ENCODE measurements at places on chromosomes 11 and 22.

DNA sequence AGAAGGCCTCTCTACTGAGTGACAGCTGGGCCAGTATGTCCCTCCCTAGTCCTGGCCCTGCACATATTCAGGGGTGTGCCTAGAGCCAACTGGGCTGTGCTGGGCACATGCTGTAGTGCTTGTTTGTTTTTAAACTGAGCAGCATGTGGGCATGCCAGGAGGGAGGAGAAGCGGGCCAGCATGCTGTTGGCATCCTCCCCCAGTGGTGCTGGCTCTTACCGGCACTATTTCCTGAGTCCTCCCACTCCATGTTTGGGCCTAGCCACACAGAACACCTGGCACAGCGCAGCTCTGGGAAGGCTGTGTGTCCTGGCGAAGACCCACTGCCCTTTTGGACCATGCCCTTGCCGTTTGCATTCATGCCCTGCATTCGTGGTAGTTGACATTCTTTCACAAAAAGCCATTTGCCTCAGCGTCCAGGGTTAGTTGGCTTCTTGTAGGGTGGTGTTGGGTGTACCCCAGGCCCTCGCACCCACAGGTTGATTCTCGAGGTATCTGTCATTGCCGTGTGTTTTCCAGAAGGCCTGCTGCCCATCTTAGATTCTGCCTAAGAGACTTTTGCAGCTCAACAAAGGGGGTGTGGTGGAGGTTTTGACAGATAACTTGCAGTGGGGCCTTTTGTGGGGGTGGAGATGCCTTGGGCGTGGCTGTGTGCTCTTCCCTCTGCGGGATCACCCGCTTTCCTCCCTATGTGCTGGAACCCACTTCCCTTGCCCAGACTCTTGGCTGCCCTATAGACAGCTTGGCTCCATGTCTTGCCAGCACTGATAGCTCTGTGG, 13.6 kb downstream of the DGCR8 start:
- no peak for DNase-seq

DNA sequence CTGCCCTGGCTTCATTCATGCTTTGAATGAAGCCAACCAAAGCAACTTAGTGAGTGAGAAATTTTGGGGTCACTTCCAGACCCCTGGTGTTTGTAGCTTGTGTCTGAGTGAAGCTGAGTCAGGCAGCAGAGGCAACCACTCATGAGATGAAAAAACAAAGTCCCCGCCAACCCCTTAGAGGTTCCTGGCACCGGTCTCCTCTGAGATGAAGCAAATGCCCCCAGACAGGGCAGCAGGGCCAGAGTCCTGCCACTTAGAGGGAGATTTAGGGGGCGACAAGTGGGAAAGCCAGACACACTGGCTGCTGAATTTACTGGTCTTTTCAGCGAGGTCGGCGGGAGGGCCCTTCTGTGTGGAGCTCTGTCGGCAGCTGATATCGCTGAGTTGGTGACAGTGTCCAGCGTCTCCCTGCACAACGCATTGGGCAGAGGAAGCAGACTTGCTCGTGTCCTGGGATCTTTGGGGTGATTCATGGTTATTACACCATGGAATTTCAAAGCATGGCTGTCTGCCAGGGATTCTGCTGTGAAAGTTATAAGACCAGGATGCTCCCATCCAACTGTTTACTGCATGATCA, 482.6 kb downstream of the MIAT start:
- no peak for DNase-seq

DNA sequence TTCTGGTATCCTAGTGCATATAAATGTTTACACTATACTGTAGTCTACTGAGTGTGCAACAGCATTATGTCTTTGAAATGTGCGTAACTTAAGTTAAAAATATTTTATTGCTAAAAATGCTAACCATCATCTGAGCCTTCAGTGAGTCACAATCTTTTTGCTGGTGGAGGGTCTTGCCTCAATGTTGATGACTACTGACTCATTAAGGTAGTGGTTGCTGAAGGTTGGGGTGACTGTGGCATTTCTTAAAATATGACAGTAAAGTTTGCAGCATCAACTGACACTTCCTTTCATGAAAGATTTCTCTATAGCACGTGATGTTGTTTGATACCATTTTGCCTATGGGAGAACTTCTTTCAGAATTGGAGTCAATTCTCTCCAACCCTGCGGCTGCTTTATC, 8.5 kb upstream of the CREBZF start:
- no peak for DNase-seq

- DNase-seq = no peak
These were observed 64.5 kb downstream of the MPPED1 start for GRCh38 chr22:43476341-43476740.

GRCh38 chr22:37659897-37660708, 1.6 kb downstream of the PDXP start:
- DNase-seq = no peak

GRCh38 chr11:114909866-114910265, 231.5 kb downstream of the NXPE2 start:
- no peak for DNase-seq

- no peak for DNase-seq
These were observed 29.5 kb upstream of the HIPK3 start for GRCh38 chr11:33227578-33228261.

- no peak for DNase-seq
These were observed 812.6 kb downstream of the OPCML start for GRCh38 chr11:132719684-132720083.

GRCh38 chr22:25153961-25154666, 45.5 kb upstream of the CRYBB3 start:
- DNase-seq = no peak

DNA sequence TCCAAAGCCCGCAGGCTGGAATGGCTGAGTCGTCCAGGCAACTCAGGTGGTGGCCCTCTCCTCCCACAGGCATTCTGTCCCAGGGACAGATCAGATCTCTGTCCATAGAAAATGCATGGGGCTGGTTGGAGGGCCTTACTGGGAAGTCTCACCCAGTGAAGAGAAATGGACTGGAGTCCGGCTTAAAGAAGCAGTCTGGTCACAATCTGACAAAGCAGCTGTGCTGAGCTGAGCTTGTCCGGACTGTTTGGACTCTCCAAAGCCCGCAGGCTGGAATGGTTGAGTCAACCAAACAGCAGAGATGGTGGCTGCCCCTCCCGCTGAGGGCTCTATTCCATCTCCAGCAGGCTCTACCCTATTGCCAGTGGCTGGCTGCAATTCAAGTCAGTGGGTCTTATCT, 14.4 kb upstream of the DEPDC7 start:
- no peak for DNase-seq

- DNase-seq = no peak
These were observed 2268.7 kb downstream of the LRRC4C start for GRCh38 chr11:39190751-39191150.

- no peak for DNase-seq
These were observed 224.0 kb upstream of the ISX start for GRCh38 chr22:34841911-34842310.

GRCh38 chr22:21714786-21715185, 20.8 kb downstream of the YPEL1 start:
- DNase-seq = no peak

GRCh38 chr11:123209591-123209990, 14.5 kb upstream of the CLMP start:
- DNase-seq = no peak

DNA sequence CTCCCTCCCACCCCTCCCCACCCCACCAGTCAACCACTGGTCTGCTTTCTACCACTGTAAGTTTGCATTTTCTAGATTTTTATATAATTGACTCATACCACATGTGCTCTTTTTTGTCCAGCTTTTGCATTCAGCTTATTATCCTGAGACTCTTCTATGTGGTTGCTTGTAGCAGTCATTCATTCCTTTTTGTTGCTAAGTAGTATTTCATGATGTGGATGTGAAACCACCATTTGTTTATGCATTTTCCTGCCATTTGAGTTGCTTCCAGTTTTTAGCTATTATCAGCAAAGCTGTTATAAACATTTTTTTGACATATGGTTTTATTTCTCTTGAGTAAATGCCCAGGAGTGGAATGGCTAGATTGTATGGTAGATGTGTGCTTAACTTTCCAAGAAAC, 77.0 kb upstream of the FGF3 start:
- no peak for DNase-seq

- DNase-seq = no peak
These were observed 30.3 kb upstream of the PISD start for GRCh38 chr22:31692186-31692886.

- no peak for DNase-seq
These were observed 681.4 kb upstream of the TENM4 start for GRCh38 chr11:80122211-80122610.

DNA sequence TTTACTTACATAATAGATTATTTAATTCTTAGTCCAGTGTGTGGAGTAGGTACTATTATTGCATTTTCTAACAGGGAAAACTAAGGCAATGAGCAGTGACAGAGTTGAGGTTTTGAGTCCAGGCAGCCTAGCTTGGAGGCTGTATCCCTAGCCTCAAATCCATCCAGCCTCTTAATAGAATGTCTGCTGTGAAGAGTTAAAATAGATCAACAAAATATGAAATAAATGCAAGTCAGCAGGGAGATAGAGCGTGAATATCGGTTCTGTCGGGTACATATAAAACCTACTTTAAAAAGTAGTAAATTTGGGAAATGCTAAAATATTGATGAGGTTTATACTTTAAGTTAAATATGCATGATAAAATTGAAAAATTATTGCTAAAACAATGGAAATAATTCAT, 53.3 kb downstream of the MED15 start:
- no peak for DNase-seq

DNA sequence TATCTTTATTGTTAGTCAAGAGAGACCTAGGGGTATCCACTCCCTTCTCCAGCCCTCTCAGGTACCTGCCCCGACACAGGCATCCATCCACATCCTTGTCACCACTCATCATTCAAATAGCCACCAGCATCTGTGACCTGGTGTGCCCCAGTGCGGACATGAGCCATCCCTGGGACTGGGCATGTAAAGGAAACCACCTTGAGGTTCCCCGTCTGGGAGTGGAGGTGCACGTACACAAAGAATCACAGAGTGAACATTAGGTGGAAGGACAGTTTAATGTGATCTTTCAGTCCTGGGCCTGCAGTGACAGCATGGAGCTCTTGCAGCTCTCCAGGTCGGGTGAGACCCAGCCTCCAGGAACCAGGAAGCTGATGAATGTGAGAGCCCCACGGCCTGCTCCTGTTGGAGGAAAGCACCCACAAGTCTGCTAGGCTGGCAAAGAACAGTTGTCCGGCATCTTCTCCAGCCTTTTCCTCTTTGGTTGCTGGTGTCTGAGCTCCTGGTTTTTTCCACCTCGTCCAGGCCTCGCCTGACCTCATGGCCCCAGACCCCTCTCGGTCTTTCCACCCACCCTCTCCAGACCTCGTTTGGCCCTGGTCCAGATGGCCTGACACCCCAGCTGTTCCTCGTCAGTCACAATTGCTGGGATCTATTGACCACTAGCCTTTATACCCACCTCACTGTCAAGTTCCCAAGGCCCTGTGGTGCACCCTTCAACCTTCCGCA, 16.5 kb downstream of the PSMD13 start:
- DNase-seq = no peak

- DNase-seq = no peak
These were observed 15.8 kb downstream of the CDKN1C start for GRCh38 chr11:2869561-2870427.

GRCh38 chr11:115469361-115469760, 34.9 kb downstream of the CADM1 start:
- no peak for DNase-seq

DNA sequence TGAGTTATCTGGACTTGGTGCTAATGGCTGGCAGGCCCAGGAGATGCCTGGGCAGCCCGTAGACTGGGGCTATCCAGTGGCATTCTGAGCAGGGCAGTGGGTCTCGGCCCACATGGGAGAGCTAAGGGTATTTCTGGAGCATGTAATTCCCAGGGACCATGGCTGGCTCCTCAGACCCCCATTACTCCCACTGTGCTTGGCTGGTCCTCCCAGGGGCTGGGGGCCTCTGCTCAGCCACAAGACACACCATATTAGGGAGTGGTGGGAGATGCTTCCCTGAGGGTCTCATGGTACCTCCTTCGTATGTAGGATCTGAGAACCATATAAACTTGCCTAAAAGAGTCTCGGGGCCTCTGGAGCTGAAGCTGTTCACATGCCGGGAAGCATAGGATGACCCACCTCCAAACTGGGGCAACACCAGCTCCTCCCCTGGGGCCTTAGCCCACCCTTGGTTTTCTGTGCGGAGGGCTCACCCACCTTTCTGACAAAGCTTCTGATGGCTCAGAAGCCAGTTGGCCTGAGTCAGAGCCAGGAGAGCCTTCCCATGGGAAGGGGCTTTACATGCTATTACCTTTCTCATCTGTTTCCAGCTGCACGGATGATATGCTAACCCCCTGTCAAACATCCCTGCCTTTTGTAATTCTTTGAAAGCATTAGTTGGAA, 9.5 kb upstream of the FTH1 start:
- no peak for DNase-seq

- DNase-seq = no peak
These were observed 117.5 kb upstream of the ZBED5 start for GRCh38 chr11:10975287-10975721.

DNA sequence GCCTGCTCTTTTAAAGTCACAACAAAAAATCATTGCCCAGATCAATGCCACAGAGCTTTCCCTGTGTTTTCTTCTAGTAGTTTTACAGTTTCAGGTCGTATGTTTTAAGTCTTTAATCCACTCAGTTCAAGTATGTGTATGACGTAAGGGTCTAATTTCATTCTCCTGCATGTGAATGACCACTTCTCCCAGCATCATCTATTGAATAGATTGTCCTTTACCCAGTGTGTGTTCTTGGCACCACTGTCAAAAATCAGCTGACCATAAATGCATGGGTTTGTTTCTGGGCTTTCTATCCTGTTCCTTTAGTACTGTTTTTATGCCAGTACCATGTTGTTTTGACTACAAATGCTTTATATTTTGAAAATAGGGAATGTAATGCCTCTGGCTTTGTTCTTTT, 28.1 kb downstream of the INTS4 start:
- no peak for DNase-seq
